ENCODE measurements at places on chromosomes 3 and 15. TPM values are rescaled to one million over a fixed set of nuclear protein-coding genes. Genes with fewer than 3 reads are reported as not detected.

Gene IL17RD
- total RNA-seq: 32.2 TPM

Gene AHSG
- not detected for total RNA-seq

Gene C3orf20
- 0.22 TPM for total RNA-seq

Gene ANAPC13
- total RNA-seq: 78.0 TPM

Gene SLC2A2
- not detected for total RNA-seq

Gene RBM15B
- total RNA-seq: 39.3 TPM

Gene FBXO40
- total RNA-seq: 0.22 TPM

Gene ITPKA
- total RNA-seq: 2.6 TPM

Gene ECE2
- total RNA-seq: 2.0 TPM

Gene COL8A1
- 40.2 TPM for total RNA-seq

Gene GADL1
- total RNA-seq: 2.5 TPM

Gene CLEC3B
- 109 TPM for total RNA-seq

Gene GPR156
- 3.8 TPM for total RNA-seq

Gene HESX1
- 1.9 TPM for total RNA-seq

Gene TLR9
- not detected for total RNA-seq

Gene P3H2
- total RNA-seq: 46.3 TPM

Gene XCR1
- total RNA-seq: not detected

Gene TERC
- 215 TPM for total RNA-seq

Gene DYNLT2B
- total RNA-seq: 14.8 TPM

Gene SEMA5B
- 33.2 TPM for total RNA-seq

Gene AADAC
- total RNA-seq: not detected

Gene ERICH6
- total RNA-seq: not detected

Gene ANKRD63
- not detected for total RNA-seq

Gene PLA2G4E
- 0.16 TPM for total RNA-seq

Gene CCDC54
- total RNA-seq: not detected

Gene LMAN1L
- 3.0 TPM for total RNA-seq

Gene PRRT3
- 2.9 TPM for total RNA-seq

Gene DALRD3
- total RNA-seq: 42.4 TPM

Gene TOPAZ1
- total RNA-seq: not detected
